Lung (tissue), 17 donors: ENCODE measurements at places on chromosomes 16 and 17.

- DNase-seq = peak; percentile 84
Measured at GRCh38 chr17:78865682-78866390, 25.2 kb upstream of the USP36 start.

DNA sequence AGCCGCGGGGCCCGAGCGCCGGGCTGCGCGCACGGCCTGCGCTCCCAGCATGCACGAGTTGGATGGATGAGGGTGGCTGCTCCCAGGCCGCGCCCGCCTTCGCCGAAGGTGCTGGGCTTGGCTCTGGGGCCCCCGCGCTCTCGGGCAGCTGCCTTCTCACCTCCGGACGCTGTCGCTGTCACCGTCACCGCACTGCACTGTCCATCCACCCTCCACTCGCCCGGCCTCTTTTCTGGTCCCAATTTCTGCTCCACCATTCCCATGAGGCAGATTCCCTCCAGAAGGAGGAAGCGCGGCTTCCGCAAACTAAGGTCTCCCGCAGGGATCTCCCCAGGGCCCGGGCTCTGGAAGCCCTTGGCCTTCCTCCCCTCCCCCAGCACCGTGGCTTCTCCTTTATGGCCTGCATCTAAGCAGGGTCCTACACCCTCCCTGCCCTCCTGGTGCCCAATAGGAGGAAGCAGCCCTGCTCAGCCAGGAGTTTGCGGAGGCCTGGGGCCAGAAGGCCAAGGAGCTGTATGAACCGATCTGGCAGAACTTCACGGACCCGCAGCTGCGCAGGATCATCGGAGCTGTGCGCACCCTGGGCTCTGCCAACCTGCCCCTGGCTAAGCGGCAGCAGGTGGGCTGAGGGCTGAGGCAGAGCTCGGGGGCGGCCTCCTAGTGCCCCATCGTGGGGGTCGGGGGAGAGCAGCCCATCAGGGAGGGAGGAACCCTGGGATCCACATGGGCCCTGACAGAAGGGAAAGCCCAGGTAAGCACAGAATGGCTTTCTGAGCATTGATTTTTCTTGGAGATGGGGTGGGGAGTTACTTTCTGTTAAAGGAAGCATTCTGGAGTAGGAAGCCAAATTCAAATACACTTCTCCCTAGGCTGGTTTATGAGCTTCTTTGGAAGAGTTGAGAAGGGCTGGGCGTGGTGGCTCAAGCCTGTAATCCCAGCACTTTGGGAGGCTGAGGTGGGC is 899 bp downstream of the ACE start:
- DNase-seq = no peak

GRCh38 chr17:47990962-47991731 is 20.2 kb downstream of the CDK5RAP3 start:
- DNase-seq = no peak

DNA sequence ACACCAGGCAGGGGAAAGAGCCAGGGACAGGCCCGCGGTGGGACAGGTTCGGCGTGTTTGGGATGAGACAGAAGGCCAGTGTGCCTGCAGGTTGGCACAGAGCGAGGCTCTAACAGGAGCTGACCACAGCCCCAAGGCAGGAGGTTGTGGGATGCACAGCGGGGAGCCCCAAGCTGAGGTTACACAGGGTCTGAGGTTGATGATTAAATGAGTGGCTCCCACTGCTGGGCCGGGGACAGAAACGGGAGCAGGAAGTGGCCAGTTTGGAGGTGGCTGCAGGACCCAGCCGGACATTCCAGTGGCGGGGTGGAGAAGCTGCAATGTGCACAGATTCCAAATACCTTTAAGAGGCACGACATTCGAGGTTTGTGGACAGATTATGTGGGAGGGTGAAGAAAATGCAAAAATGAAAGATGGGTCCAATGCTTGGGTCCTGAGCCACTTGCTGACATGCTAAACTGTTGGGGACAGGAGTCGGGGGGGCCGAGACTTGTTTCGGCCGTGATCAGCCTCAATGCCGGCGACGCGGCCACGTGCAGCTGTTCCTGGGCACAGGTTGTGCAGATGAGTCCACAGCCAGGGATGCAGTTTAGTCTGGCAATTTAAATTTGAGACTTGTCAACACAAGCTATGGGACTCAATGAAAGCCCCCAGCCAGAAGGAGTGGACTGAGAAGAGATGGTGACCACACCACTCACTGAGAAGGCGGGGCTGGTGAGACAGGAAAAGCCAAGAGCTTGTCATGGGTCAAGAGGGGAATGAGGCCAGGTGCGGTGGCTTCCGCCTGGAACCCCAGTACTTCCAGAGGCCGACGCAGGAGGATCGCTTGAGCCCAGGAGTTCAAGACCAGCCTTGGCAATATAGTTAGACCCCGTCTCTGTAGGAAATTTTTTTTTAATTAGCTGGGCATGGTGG is 8.7 kb downstream of the ENPP7 start:
- no peak for DNase-seq

DNA sequence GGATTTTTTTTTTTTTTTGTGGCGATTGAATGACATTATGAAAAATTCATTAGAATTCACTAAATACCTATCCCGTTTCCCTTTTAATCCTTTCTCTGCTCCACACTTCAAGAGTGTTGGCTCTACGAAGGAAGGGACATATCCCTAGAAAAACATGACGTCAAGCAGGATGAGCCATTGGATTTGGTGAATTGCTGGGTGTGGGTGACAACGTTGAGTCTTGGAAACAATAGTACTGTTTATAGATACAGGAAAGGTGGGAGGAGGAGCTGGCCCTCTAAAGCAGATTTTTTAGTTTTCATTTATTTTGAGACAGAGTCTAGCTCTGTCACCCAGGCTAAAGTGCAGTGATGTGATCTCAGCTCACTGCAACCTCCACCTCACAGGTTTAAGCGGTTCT is 167.6 kb upstream of the FAM20A start:
- DNase-seq = no peak

DNA sequence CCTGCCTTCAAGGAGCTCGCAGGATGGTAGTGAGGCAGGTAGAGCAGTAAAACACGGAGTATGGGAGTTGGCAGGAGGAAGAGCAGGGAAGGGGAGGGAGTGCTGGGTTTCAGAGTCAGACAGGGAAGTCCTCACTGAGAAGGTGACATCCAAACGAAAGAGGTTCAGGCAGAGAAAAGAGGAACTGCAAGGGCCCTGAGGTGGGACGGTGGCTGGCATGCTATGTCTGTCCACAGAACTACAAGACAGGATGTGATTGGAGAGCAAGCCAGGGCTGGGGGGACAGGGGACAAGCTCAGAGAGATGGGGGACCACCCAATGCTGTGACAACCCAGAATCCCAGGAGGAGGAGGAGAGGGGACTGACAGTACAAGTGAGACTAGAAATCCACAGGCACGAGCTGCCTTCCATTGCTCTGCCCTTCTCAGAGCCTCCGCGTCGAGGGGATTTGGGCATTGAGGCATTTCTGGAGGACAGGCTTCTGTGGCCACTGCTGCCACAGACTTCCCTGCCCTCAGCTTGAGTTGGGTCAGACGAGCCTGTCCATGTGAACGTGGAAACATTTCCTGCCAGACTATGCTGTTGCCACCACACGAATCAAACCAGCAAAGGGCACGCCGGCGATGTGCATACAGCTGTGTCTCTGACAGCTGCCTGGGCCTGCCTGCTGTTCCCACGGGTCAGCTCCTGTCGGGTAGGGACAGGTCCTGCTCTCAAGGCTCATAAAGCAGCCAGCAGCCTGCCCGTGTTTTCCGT is 100.1 kb downstream of the RAB11FIP4 start:
- DNase-seq = no peak

GRCh38 chr17:55577687-55578086 is 66.4 kb upstream of the SMIM36 start:
- DNase-seq = no peak

GRCh38 chr17:44444735-44445105 is 55.3 kb upstream of the ITGA2B start:
- DNase-seq = no peak

DNA sequence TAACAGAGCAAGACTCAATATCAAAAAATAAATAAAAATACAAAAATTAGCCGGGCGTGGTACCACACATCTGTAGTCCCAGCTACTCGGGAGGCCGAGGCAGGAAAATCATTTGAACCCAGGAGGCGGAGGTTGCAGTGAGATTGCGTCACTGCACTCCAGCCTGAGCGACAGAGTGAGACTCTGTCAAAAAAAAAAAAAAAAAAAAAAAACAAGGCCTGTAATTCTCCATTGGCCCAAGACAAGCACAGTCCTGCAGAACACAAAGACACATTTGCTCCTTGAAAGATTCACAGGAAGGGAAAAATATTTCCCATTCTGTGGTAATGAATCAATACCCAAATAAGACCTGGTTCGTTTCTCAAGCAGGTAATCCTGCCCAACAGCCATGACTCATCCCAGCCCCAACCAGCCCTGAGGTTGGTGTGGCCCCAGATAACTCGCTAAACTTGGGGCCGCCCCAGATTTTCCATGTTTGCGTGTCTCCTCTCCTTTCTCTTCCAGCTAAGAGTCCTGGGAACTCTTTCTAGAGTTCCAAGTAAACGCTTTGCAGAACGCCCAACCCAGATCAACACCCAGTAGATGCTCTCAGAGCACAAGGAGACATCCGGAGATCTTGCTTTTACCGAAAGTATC is 40.3 kb upstream of the SNN start:
- no peak for DNase-seq

DNA sequence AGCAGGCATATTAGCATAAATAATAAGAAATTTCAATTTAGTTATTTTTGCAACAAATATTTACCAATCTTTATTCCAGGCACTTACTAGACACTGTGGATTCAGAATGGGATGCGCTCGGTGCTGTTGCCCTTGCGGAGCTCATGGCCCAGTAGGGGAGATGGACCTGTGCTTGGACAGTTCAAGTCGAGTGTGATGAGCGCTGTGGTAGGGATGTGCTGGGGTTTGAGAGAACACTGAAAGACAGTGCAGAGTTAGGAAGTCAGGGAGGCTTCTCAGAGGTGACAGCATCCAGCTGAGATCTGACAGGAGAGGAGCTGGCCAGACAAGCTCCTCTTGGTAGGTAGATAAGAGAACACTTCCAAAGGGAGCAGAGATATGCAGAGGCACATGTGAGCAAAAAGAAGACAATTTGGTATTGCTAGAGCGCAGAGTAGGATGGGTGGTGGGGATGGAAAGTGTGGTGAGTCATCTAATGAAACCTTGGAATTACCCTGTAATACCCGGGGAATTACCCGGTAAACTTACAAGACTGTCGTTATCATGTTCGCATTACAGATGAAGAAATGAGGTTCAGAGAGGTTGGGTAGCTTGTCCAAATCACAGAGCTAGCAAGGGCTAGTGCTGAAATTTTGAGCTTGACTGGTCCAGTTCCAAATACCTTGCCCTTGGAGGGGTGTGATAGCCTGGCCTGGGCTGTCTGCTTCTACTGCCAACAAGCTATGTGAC is 298.1 kb upstream of the N4BP1 start:
- DNase-seq = no peak

- no peak for DNase-seq
Measured at GRCh38 chr16:87222335-87222734, 94.9 kb downstream of the C16orf95 start.

DNA sequence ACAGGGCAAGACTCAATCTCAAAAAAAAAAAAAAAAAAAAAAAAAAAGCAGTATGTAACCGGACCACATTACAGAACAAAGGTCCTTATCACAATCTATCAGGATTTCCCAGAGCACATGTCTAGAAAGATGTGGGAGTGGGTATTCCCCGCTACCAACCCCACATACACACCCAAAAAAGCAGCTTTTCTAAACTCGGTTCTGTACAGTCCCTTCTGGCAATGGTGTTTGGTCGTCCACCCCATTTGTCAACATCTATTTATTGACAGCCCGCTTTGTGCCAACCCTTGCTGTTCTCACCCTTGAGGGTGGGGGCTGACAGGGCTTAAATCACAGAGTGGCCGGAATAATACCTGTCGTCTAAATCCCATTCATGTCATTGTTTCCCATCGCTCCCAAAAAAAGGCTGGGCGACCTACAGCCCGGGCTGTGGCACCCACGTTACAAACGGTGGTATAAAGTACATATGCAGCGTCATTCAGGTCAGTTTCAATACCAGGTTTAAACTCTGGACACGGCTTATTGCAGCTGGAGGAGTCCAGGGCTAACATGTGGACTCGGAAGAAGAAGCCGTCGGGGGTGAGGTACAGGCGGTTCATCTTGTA is 3.6 kb downstream of the C17orf58 start:
- DNase-seq = peak; percentile 22

DNA sequence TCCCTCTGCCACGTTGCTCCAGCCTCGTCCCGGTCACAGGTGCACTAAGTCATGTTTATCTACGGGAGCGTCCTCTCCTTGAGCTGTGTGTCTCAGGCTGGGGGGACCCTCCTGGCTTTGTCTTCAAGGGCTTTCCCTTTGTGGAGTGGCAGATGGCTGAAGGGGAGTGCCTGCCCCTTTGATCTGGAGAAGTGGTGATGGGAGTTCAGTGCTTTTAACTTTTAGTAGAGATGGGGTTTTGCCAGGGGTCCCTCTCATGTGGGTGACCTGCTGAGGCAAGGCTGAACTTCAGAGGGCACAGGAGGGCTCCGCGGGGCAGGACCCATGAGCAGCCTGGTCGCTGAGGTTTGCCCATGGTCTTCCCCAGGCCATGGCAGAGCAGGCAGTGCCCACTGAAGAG is 73.1 kb upstream of the CDC42EP4 start:
- no peak for DNase-seq

DNA sequence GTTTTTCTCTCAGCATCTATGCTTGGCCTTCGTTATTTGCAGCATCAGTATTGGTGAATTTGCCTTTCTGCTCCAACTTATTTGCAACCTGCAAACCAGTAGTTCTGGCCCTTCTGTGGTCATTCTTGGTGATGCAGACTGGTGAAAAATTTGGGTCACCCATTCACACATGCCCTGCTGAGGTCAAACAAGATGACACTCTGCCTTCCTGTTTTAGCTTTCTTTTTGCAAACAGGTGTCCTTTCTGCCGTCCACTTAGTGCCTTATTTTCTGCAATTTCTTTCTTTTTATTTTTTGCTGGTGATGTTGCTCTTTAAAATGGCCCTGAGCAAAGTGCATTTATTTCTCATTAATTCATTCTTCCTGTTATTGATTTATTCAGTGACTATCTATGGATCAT is 31.3 kb downstream of the PLCG2 start:
- DNase-seq = no peak

GRCh38 chr16:46907061-46907774 is 23.1 kb downstream of the GPT2 start:
- no peak for DNase-seq

- DNase-seq = no peak
Measured at GRCh38 chr17:73841431-73842060, 197.3 kb upstream of the SDK2 start.

DNA sequence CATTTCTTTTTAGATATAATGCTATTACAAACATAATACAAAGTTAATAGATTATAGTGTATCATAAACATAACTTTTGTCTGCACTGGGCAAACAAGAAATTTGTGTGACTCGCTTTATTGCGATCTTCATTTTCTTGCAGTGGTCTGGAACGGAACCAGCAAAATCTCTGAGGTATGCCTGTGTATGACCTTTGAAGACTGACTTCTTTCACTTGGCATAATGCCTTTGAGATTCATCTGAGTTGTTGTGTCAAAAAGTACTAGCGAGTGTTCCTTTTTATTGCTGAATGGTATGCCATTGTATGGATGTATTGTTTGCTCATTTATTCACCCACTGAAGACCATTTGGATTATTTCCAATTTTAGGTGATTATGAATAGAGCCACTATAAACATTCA is 69.2 kb downstream of the TANC2 start:
- no peak for DNase-seq
